ENCODE measurements at places on chromosomes 12 and 14. TPM values are rescaled to one million over a fixed set of nuclear protein-coding genes. Genes with fewer than 3 reads are reported as not detected.

PZP gene
- 0.20 TPM for total RNA-seq

GRCh38 chr12:85865890-85866289 is 8.2 kb upstream of the NTS start:
- peak; percentile 63 for DNase-seq

PLEKHD1 gene
- total RNA-seq: 0.20 TPM

DNA sequence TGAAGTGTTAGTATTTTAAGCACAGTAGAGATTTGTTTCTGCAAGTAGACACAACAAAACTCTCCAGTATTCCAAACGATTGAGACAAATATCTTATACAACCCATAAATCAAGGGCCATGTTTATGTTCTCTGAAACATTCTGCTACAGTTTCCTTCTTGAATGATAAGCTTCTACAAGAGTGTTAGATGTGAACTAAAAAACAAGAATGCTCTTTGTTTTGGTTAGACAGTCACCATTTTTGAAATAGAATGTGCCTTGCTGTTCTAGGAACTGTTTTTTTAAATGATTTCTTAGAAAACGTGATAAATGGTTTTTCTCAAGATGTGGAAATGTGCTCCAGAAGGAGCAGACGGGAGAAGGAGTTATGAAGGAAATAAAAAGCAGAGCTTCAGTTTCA is 1656.3 kb upstream of the FLRT2 start:
- no peak for DNase-seq

DNA sequence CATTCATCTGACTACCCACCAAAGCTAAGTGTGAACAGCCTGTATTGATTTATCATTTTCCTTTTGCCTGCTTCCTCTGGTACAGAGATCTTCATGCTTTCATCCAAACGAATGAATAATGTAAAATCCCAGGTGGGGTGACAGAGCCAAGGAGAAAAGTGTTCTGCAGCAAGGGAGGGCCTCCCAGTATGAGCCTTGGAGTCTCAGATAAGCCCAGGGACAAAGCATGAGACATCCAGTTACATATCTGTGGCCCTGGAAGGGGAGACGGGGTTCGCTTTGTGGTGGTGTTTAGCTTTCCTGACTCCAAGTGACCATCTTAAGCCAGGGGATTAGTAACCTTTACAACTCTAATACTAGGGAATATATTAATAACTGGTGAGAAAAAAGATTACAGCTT is 177.1 kb downstream of the ETV6 start:
- DNase-seq: no peak

GRCh38 chr12:61365001-61365400 is 895.2 kb upstream of the USP15 start:
- no peak for DNase-seq

GRCh38 chr12:64747695-64748094 is 11.5 kb downstream of the GNS start:
- DNase-seq: no peak

DNA sequence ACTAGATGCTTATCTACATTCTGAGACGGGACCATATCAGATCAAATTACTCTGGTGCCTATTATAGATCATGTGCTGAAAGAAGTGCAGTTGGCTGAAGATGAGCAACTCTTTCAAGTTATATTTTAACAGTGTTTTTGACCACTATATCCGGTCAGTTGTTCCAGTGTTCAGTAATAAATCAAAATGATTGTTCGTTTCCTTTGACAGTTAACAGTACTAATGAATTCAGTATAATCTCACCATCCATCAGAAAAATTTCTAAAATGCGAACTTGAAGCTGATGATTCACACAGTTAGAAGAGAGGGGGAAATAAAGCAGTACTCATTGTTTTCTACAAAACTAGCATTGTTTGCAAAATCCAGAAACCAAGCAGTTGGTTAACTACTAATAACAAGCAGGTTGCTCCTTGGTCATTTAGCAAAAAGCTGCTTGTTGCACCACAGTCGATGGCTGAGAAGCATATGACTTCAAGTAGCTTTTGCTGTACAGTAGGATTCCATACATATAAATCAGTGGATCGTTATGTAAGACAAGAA is 2.3 kb downstream of the RPS6KA5 start:
- no peak for DNase-seq

APOF gene
- not detected for total RNA-seq

SIX4 gene
- total RNA-seq: 4.4 TPM

GRCh38 chr14:89254166-89254909 is 162.7 kb downstream of the FOXN3 start:
- DNase-seq: no peak

TMEM30B gene
- total RNA-seq: 10.4 TPM

CLEC1B gene
- 0.39 TPM for total RNA-seq

WNT5B gene
- total RNA-seq: 22.7 TPM

Measured in skin of body (tissue), 3 donors.